ENCODE measurements at places on chromosomes 4 and X.

DNA sequence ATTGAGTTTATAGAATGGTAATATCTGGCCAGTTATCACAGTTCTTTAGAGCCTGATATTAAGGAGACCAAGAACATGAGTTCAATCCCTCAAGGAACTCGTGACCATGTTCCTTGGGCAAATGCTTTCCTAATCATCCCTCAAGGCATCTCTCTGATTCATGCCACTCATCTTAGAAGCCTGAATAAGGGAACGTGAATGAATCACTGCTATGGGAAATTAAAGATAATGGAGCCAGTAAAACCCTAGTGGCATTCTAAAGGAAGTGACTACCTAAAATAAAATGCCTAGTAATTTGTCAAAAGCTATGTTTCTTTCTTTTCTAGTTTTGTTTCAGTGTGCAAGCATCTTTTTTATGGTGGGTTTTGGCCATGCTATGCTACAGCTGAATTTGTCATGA, 1161.3 kb downstream of the C4orf33 start:
- DNase-seq = no peak

- no peak for DNase-seq
These were observed 17.8 kb downstream of the JADE1 start for GRCh38 chr4:128827296-128827695.

DNA sequence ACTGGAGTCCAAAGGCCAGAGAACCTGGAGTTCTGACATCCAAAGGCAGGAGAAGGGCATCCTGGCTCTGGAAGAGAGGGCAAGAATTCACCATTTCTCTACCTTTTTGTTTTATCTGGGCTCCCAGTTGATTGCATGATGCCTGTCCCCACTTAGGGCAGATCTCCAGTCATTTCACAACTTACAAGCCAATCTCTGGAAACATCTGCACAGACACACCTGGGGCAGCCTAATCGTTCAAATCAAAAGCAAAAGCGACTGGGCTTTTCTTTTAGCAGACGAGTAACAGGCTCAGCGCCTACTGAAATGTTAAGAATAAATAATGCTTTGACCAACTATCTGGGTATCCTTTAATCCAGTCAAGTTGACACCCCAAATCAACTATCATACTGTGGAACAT, 136.0 kb upstream of the NPY2R start:
- no peak for DNase-seq

DNA sequence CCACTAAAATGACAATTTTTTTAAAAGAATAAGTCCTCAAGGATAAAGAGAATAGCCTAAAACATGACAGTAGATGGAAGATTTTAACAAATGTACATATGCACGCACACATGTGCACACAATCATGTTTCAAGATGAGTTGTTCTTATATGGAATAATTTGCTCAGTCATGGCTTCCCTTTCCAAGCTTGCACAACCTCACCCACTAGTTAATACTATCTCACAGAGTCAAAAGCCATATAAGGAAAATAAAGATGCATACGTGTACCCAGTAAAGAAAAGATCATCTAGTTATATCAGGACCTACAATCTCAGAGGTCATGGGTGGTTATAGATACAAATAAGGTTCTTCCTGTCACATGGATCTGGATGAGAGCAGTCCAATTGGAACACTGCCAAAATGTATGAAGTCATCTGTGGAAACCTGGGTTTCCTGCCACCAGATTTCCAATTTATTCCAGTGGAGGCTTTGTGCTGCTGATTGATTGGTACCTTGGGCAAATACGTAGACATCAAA, 56.1 kb downstream of the FAM13A start:
- no peak for DNase-seq

DNA sequence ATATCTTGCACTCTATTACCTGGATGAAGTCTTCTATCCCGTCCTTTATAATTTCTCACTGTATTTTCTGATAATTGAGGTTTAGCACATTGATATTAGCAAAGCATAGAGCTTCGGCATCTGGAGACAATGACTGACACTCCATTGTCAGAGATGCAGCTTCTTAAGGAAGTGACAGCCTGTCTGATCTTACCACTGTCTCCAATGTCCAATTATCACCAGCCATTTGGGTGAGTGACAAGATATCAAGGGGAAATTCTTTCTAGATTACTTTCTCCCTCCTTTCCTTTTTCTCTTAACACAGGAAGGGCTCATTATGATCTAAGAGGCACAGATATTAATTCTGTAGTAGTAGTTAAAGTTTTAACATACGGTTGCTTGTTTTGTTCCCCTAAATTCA, 86.4 kb downstream of the LDB2 start:
- no peak for DNase-seq

DNA sequence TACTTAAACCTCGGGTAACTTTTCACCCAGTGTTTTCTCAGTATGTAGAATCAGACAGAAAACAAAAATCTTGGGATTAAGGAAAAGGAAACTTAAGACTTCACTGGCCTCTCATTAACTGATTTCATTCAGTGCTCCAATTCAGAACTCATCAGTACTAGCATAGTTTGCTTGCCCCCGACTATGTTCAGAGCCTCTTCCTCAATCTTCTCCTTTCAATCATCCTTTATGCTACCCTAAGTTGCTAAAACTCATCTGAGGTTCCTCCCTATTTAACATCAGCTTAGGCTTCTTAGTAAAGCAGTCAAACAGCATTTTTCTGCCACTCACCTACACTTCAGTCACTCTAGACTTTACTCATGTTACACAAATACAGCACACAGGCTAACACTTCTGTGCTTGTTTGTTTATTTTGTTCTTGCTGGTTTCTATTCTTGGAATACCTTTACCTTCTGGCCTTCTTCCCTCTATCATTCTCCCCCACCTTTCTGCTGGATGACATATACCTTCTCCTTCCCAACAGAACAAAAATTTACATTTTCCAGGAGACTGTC, 163.0 kb upstream of the TLL1 start:
- no peak for DNase-seq

DNA sequence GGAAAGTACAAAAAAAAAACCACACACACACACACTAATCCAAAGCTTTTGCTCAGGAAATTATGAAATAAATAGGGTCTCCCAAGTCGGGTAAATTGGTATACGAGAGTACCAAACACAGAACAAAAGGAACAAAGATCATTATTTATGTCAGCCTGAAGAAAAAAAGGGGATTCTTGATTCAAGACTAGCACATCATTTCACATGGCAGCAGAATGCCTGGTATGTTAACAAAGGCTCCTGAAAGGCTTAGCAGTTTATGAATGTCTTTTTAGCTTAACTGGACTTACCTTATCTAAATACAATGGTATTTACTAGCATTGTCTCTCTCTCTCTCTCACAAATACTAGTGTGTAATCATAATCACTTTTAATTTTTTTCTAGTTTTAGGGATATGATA, 11.3 kb downstream of the RAP2C start:
- no peak for DNase-seq

DNA sequence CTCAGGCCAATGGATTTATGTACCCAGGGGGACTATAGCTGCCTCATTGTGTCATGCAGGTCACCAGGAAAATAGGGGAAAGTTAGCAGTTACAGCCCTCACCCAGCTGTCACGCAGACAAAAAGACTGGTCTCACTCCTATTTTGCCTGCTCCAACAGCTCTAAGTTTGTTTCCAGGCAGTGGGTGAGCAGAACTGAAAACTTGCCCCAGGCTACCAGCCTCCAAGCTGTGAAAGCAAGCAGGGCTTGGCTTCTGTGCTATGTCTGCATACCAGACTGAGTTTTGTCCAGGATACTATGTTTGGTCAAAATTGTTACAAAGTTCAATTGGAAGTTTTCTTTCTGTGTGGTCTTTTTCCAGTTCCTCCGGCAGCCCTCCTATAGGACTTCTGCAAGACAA, 628.4 kb downstream of the FAM133A start:
- DNase-seq = no peak

GRCh38 chr4:73021634-73022033, 47.9 kb downstream of the COX18 start:
- peak; percentile 40 for DNase-seq

- DNase-seq = no peak
These were observed 18.2 kb upstream of the RPL34 start for GRCh38 chr4:108602163-108602562.
